AG04449 (cell line): ENCODE measurements at places on chromosomes 1 and 21.

DNA sequence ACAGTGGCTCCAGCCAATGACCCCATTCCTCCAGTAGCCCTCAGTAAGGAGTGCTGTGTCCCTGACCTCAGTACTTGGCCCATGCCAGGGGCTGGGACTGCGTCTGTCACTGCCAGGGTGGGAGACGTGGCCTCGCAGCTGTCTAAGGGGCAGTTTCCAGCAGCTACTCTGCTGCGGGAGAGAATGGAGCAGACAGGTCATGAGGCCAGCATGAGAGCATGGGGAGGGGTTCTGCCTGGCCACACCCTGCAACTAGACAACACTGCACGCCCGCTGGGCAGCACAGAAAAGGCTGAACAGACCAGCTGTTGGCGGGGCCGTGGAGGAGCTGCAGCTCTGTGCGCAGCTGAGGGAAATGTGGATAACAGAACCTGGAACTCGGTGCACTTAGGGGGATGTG, 91.6 kb upstream of the COL6A1 start:
- DNase-seq, result no peak

DNA sequence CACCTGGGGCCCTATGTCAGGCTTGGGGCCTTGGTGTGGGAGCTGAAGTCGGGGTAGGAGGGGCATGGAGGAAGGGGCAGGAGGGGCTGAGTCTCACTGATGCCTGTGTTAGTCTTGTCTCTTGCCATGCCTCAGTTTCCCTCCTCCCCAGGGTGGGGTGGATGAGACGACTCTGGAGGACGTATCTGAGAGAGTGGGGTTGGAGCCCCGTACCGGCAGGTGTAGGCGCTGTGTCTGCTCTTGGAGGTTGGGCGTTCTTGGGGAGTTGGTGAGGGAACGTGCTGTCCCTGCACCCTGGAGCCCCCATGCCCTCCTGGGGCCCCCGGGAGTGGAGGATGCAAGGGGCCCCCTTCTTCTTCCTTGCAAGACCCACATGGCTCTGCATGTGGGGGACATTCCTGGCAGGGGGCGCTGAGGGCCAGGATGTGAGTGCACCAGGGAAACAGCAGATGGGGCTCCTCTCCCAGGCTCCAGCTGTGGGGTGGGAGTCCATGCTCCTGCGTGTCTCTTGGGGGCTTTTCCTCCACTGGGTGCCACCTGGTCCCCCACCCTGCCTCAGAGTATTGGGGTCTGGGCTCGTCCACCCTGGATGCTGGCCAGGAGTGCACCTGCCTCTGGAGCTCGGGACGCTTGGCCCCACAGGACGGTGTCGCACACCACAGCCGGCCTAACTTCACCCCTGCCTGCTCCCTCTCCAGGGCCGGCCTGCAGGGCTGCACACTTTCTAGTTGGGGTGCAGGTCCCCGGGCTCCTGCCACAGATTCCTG, 1.4 kb upstream of the TNFRSF14 start:
- no peak for DNase-seq

- DNase-seq, result no peak
These were observed 157.9 kb downstream of the DHRS3 start for GRCh38 chr1:12460121-12460520.

GRCh38 chr1:42767510-42768000, 506 bp downstream of the C1orf50 start:
- no peak for DNase-seq

DNA sequence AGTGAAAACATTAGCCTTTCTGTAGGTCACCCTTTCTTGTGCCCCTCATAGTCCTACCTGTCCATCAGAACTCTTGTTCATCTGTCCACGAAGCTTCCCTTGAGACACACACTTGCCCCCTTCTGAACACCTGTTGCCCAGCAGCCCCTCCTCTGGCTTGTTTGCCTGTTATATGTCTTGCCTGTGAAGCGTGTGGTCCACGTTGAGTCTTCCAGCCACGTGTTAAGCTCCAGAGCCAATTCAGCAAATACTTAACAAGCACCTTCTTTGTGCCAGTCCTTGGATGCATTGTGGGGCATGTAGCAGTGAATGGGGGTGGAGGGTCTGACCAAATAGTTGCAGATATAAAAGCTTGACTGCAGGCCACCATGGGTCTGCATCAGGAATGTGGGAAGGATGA, 66.6 kb downstream of the MAN1C1 start:
- DNase-seq, result no peak

DNA sequence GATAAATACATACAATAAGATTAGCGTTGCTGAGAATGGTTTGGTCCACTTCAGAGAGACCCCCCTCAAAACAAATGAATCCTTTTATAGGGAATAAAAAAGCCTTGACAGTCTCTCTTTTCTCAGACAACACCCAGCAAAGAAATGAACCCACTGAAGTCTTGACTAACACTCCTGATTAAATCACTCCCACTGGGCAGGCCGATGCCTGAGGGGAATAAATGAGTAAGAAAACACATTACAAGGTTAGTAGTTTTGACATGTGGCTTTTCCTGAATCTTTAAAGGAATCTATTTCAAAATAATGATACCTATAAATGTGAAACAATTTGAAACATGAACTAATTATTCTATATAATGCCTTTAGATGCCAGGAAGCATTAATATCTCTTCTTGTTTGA, 146.9 kb upstream of the POGK start:
- no peak for DNase-seq

DNA sequence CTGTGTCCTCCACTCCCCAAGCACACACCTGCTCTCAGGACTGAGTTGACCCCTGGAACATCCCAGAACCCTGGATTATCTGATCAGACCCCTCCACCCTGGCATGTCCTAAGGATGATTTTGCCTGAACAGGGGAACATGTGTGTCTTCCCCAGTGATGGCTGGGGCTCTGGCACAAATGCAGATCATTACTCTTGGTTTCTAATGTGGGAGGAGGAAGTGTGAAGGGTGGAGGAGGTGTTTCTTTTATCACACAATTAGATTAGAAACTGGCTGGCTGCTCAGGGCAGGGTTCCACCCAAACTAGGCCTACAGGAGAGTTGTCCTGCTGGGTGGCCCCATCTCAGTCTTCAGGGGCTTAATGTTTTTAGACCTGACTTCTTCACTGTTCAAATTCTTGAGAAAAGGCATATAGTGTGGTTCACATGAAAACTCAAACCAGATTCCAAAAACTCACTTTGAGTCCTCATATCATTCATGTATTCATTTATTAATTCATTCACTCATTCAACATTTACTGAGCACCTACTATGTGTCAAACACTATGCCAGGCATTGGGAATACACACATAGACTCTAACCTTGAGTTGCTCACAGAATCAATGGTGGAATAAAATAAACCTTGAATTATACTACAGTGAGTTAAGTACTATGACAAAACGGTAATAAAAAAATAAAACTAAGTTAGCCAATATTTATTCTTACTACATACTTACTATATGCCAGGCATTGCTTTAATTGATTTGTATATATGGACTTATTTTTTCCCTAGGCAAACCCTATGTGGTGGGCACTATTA, 221.8 kb upstream of the JUN start:
- DNase-seq, result no peak

GRCh38 chr1:156706657-156707416, 1.5 kb upstream of the CRABP2 start:
- no peak for DNase-seq
